ENCODE measurements at places on chromosomes 6 and 20.

DNA sequence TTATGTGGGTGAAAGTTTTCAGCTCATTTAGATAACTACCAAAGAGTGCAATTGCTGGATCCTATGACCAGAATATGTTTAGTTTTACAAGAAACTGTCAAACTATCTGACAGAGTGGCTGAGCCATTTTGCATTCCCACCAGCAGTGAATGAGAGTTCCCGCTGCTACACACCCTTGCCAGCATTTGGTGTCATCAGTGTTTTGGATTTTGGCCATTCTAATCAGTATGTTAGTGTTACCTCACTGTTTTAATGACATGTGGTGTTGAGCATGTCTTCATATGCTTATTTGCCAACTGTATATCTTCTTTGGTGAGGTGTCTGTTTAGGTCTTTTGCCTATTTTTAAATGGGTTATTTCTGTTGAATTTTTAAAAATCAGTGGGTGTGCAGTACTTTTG is 120.9 kb downstream of the CFAP61 start:
- no peak for DNase-seq

- no peak for DNase-seq
Observed at GRCh38 chr6:63821442-63821841, 185.8 kb downstream of the PHF3 start.

GRCh38 chr6:2752477-2753109 is 1.9 kb upstream of the MYLK4 start:
- no peak for DNase-seq

DNA sequence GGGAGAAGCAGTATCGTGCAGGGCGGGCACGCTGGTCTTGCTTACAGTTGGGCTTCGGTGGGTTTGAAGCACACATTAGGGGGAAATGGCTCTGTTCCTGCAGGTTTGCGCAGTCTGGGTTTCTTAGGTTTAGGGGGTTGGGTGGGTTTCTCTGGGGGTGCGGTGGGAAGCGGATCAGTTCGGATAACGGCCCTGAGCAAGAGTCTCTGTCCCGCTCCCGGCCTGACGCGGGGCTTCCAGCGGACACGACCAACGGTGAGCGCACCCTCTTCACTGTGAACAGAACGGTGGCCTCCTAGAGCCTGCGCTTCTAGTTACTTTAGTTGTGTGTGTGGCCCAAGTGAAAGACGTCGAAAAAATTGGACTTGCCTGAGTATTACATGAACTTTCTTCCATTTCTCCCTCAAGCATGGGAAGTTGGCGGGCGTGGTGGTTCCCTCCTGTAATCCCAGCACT is 635 bp upstream of the ELOVL2 start:
- DNase-seq = no peak

DNA sequence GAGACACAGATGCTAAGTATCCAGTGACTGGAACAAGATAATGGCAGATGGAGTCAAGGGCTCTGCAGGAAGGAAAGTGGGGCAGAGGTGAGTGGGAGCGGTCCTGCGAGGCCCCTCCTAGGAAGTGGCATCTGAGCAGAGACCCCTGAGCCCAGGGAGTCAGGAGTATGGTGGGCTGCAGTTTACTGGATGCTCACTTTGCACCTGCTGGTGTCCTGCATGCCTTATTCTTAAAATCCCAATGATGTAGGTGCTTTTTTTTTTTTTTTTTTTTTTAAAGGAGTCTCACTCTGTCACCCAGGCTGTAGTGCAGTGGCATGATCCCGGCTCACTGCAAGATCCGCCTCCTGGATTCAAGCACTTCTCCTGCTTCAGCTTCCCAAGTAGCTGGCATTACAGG is 5.6 kb downstream of the CEBPB start:
- no peak for DNase-seq

GRCh38 chr20:25676164-25676809 is 20.4 kb downstream of the ZNF337 start:
- DNase-seq = peak; percentile 20

DNA sequence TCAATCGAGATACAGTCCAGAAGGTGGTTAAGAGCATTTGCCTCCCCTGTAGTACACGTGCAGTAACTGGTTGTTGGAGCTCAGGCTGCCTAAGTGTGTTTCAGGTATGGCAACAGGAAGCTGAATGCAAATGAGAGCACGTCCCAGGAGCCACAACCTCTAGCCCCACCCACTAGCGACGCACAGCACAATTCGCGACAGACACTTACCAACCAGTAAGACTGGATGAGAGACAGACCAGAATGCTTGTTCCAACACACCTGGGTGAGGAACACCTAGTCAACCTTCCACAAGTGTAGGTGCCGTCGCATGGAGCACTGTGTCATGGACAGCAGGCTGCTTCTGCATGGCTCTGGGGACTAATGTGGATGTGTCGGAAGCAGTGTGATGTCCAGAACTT is 7.2 kb upstream of the SERPINB1 start:
- DNase-seq = no peak

DNA sequence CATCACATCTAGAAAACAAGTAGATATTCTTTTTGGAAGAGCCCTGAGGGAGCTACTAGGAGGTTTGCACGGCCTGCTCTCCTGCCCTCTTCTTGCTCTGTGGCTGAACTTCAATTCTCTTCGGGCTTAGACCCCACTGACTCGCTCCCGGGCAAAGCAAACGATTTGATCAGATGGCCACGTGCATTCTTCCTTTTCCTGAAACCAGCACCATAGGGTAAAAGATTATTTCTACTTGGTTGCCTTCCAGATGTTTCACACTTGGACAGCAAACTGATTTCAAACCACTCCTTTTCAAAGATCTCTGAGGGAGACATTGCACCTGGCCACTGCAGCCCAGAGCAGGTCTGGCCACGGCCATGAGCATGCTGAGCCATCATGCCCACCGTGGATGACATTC is at the start of gene SLC22A1:
Gene SLC22A1, plus strand, starts transcription at position 258 of the 400 bp plus-strand sequence. Its CDS starts 121 bp downstream, at position 379.
- no peak for DNase-seq

GRCh38 chr6:50824552-50824951 is 5.9 kb downstream of the TFAP2B start:
- no peak for DNase-seq

DNA sequence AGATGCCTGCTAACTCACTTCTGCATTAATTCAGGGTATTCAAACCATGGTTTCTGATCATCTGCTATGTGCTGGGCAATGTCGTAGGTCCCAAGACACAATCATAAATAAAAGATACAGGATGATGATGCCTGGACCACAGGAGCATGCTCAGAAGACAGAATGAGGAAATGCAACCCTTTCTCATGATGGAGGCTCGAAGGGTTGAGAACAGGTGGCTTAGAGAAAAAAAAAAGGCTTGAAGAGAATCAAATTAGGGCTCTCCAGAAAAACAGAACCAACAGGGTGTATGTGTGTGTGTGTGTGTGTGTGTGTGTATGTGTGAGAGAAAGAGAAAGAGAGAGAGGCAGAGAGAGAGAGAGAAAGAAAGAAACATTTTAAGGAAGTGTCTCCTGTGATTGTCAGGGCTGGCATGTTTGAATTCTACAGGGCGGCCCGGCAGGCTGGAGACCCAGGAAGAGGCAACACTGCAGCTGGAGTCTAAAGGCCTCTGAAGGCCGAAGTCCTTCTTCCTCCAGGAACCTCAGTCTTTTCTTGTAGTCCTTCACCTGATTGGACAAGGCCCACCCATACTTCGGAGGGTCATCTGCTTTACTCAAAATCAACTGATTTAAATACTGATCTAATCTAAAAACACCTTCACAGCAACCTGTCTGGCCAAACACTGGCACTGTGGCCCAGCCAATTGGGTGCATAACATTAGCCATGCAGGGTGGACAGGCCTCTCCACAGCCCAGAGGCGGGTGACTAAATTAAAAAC is 143.8 kb downstream of the ERMARD start:
- DNase-seq = no peak

DNA sequence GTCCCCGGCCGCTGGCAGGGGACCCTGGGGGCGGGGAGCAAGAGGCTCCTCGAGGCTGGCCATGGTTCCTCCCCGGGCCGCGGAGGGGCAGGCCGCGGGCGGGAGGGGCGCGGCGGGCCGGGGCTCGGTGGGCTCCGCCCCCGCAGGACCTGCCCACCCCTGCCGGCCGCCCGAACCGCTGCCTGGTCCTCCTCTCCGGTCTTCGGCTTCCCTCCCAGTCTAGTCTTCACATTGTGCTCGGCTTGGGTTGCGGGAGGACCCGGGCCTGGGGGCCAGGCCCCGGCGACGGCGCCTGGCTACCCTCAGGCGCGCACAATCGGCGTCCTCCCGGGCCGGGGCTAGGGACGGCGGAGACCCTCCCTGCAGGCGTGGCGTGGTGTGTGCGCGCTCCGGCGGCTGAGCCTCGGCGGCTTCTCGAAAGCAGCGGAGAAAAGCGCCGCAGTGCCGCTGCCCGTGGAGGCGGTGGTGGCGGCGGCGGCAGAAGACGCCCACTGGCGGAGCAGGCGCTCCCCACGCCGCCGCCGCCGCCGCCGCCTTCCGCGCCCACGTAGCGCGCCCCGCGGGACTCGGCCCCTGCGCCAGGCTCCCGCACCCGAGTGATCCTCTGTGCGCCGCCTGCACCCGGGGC is at the start of gene PDE10A:
Gene PDE10A, minus strand, starts transcription at position 493 of the 628 bp plus-strand sequence. Its CDS starts 430 bp downstream, at position 63.
- DNase-seq = no peak

DNA sequence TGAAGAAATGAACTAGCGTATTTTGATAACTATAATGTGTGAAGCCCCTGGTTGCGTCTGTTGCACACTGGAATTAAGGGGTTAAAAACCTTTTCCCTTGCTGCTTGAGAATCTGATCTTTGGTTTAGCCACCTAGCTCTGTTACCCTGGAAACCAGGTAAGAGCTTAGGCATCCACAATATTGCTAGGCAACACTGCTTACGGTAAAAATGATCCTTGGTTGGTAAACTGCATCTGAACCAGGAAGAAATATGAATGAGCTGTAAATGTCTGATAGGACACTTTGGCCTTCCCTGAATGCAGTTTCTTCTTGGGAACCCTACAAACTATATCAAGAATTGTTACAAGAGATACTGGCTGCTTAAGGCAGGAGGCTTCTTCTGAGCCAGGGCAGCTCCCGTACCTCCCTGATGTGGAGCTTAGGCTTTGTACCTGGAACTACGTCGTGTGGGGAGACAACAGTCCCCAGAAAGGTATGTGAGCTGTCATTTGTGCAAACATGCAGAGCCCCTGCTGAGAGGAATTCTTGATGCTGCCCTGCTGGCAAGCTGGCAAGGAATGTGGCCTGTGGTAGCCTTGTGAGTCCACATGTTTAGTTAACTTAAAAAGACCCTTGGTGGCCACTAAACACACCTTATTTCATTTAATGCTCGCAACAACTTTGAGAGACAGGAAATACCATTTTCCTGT is 18.4 kb downstream of the UBE3D start:
- DNase-seq = no peak

- DNase-seq = no peak
Observed at GRCh38 chr20:57557926-57558613, 2.8 kb upstream of the PCK1 start.

DNA sequence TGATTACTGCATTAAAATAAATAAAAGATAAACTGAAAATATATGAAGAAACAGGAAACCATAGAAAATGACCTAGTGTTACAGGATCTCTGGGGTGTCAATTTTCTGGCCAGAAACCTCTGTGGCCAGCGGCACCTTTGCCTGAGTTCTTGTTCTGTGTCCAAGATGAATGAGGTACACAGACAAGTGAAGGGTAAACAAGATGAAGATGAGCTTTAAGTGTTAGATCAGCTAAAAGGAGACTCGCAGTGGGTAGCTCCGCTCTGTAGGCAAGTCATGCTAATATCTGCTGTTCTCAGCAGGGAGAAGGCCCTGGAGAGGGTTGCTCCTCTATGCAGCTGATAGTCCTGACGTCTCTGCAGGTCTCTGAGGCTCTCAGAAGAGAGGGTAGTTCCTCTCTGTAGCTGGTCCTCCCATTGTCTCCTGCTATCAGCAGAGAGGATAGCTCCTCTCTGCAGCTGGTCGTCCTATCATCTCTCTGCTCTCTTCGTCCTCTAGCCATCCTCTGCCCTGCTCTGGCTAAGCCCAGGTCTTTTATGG is 35.9 kb upstream of the TBC1D22B start:
- no peak for DNase-seq

DNA sequence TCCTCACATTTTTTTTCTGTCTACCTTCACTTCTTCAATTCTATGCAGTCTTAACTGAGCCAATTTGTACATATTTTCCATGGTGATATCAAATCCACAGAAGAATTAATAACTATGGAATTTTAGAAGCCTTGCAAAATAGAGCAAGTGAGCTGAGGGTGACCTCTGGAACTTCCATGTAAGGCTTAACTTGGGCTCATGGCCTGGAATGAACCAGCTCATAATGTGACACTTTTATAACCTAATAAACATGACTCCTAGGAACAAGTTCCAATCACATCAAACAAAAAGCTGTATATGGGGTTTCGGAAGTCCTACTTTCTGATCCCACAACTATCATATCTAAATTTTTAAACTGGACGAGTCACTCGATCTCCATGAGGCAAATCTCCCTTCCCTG is 232.4 kb downstream of the FOXA2 start:
- no peak for DNase-seq

DNA sequence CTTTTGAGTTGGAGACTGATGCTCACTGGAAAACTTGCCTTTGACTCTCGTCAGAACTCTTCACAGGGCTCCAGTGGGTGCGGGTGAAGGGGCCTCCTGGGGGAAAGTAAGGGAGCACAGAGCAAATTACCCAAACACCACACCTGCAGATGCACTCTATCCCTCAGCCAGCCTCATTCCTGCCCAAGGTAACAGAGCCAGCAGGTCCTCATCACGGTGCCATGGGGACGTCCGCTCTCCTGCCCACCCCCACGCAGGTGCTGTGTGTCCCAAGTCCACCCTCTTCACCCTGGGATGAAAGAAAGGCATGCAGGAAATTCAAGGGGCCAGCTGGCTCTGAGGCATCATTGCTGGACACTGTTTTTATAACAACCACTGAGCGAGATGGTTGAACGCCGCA is 269.0 kb downstream of the SMOC2 start:
- DNase-seq = no peak

GRCh38 chr6:6820641-6821238 is 232.2 kb downstream of the LY86 start:
- no peak for DNase-seq

DNA sequence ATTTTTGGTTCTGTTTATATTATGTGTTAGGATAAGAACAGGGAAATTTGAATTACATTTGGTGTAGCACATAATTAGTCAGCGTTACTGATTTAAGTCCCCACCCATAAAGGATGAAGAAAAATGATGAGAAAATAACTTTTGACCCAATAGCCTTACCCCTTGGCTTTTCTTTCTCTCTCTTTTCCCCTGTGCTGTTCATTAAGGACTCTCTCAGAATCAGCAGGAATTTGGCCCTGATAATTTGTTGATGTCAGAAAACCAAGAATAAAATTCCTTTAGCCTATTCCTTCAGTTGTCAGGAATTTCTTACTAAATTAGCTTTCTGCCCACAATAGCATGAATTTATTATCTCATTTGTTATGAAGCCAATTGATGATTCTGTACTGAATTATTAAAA is 18.5 kb downstream of the PLCB1 start:
- no peak for DNase-seq

- DNase-seq = no peak
Observed at GRCh38 chr20:51036226-51036625, 13.3 kb upstream of the KCNG1 start.

Measured in fibroblast of skin of left quadriceps (primary cell).